ENCODE measurements at places on chromosomes 3 and 15.

GRCh38 chr3:29057326-29057725 is 223.5 kb upstream of the RBMS3 start:
- no peak for DNase-seq

DNA sequence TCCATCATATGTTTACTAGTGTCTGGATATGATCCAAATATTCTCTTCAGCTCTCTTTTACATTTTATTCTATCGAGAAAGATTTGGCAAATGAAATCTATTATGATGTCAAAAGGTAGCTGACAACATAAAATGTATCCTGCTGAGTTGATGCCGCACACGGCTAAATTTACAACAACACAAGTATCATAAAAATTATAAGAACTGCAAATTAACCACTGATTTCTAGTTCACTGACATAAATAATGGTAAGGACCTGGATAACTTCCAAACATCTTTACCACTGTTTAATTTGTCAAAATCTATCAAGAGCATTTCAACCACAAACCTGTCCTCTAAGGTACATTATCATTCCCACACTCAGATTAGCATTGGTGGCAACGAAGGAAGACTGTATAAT is 244.5 kb downstream of the FOXP1 start:
- no peak for DNase-seq

GRCh38 chr3:117527346-117527745 is 817.8 kb downstream of the TUSC7 start:
- DNase-seq, result no peak

DNA sequence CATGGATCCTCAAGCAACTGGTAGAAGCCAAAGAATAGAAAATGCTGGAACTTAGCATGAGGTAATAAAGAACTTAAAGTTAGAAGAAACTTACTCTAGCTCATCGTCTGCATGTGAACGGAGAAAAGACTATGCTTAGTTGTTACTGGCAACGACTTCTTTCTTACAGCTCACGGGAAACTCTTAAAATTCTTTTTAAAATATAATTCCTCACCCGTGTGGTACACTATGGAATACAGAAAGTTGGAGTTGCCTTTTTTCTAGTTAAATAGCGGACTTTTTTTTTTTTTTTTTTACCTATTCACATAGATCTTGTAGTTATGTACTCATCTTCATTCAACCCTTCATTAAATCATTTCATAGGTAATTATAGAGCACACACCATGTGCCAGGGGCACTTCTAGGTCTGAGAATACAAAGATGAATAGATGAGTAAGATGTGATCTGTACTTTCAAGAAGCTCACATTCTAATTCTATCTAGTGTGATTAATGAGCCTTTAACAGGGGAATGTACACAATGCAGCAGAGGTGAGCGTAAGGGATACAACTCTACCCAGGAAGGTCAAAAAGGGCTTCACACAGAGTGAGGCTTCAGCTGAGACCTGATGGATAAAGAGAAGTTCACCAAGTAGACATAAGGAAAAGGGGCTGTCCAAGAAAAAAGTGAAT is 18.4 kb upstream of the KCNMB2 start:
- DNase-seq, result no peak

GRCh38 chr3:69462826-69463100 is 76.9 kb upstream of the FRMD4B start:
- DNase-seq, result no peak

- DNase-seq, result no peak
Observed at GRCh38 chr3:3802046-3802445, 2.8 kb downstream of the LRRN1 start.

GRCh38 chr3:27633224-27633545 is 88.9 kb downstream of the EOMES start:
- DNase-seq, result no peak

- no peak for DNase-seq
Observed at GRCh38 chr3:11221818-11222415, 50.3 kb upstream of the ATG7 start.

- DNase-seq, result no peak
Observed at GRCh38 chr3:4063916-4064574, 239.1 kb upstream of the SETMAR start.

- no peak for DNase-seq
Observed at GRCh38 chr3:181497358-181497757, 214.4 kb upstream of the SOX2 start.

DNA sequence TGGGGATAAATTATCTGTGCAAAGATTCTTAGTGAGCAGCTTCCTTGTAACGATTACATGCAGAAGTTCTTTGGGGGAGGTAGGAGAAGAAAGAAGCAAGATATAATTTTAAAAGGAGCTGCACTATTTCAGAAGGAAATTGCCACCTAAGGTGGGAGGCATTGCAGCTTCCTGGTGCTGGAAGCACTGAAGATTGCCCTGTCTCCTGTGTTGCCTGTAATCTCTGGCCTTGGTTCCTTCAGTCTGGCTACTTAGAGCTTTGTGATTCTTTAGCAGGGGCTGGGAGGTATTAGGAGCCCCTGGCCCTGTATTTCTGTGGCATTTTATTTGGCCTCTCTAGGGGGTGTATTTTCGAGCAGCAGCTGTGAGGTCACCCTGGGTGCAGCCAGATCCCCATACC is 35.5 kb downstream of the CACNA2D3 start:
- DNase-seq, result no peak

DNA sequence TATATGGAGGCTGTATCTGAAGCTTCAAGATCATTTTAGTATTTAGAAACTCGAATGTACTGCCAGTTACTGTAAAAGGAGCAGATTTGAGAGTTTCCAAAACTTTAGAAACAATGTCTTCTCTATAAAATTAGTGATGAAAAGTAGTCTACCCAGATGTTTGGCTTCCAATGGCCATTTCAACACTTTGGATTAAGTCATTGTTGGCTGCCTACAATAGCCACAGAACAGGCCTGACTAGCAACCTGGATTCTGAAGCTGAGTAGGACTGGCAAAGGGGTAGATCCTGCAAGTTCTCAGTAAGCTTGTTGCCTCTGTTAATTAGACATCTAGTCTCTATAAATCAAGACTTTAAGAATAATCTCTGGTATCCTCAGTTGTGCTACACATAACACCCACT is 239.0 kb upstream of the KCNMB2 start:
- no peak for DNase-seq

DNA sequence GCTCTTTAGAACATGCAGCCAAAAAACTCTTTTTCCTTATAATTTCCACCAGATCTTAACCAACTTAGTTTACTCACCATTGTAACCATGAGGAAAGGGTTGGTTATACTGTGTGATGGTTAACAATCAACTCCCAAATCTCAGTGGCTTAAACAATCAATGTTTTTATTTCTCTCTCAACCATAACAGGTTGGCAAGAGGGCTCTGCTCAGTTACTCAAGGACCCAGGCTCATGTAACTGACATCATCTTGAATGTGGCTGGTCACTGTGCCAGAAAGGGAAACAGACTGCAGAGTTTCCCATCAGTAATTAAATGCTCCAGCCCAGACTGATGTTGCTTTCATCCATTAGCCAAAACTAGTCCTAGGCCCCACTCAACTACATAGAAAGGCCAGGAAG is 69.0 kb downstream of the ANKRD28 start:
- no peak for DNase-seq

- DNase-seq, result no peak
Observed at GRCh38 chr3:168671091-168671490, 575.4 kb upstream of the GOLIM4 start.

- DNase-seq, result no peak
Observed at GRCh38 chr3:108511490-108511889, 1.1 kb upstream of the MYH15 start.

- DNase-seq, result no peak
Observed at GRCh38 chr3:128787256-128788253, 61.6 kb downstream of the RAB7A start.

GRCh38 chr3:153260681-153261080 is 98.7 kb downstream of the RAP2B start:
- DNase-seq, result no peak

- DNase-seq, result no peak
Observed at GRCh38 chr3:183123891-183124290, 24.6 kb upstream of the MCCC1 start.

- no peak for DNase-seq
Observed at GRCh38 chr3:132342183-132342582, 25.0 kb downstream of the ACP3 start.

DNA sequence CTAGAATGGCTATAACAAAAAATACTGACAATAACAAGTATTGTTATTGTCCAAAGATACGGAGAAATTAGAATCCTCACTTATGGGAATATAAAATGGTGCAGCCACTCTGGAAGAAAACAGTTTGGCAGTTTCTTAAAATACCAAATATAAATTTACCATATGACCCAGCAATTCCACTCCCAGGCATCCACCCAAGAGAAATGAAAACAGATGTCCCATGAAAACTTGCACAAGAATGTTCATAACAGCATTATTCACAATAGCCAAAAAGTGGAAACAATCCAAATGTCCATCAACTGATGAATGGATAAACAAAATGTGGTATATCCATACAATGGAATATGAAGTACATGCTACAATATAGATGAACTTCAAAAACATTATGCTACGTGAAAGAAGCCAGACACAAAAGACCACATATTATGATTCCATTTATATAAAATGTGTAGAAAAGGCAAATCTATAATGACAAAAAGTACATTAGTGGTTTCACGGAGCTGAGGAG is 9.4 kb downstream of the AAGAB start:
- DNase-seq, result no peak

GRCh38 chr3:191296041-191296541 is 33.1 kb upstream of the CCDC50 start:
- no peak for DNase-seq

DNA sequence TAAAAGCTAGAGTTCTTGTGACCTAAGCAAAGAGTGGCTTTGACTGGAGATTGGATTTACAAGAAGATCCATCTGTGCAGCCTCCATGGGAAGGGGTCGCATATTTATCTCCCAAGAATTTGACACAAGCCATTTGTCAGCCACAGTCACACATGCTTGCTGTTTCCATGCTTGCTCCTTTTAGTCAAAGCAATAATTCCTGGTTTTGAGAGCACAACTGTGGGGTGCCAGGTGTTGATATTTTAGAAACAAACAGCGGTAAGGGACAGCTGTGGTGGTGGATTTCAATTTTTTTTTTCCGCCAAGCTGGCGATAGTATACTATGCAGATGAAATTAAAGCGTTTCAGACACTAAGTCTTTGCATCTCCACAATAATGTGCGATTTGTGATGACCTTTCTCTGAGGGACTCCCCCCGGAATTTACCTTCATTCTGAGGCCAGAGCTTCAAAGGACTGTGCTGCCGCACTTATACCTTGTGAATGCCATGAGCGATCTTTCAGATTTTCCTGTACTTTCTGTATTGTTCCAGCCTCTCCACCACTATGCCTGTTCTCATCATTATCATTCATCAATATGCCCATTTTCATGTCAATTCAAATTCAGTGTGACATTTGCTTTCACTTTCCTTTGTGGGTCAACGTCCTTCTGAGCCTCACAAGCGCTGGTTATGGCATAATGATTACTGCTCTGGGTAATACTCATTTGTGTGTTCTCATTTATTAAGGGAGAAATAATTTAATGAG is 108.2 kb upstream of the KBTBD8 start:
- DNase-seq, result no peak

DNA sequence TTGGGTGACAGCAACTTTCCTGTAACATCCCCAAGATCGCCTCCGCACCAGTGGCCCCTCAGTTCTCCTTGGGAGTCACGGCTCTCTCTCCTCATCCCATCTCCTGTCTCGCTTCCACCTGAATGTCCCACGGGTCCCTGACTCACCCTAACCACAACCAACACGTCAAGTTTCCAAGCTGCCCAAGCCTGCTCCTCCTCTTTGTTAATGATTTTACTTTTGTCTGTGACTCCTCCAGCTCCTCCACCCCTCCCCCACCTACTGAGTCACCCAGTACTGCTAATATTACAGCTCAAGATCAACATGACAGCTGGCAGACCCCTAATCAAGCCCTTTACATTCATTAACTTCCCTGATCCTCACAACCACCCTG is 39.3 kb downstream of the BDH1 start:
- DNase-seq, result peak; percentile 38

- no peak for DNase-seq
Observed at GRCh38 chr3:42491881-42492507, 10.4 kb upstream of the VIPR1 start.

DNA sequence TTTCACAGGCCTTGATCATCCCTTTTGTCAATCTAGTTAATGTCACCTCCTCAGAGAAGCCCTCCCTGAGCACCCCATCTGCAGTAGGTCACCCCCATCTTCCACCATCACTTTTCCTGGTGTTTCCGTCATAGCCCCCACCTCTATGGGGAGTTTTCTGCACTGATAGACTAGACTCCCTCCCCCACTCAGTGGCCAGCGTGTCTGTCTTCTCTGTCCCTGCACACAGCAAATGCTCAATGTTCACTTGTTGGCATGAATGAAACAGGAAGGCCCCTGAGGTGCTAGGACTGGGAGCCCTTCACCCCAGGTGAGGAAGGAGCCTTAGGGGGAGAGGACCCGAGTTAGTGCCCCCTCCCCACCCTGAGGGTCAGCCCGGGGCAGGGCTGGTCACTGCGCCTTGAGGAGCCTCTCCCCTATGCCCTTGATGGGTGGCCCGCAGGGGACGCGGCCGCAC is 15.8 kb upstream of the FANCD2 start:
- DNase-seq, result no peak

GRCh38 chr15:33737687-33738601 is 230.4 kb upstream of the CHRM5 start:
- no peak for DNase-seq

- no peak for DNase-seq
Observed at GRCh38 chr3:134464689-134465365, 21.0 kb downstream of the ANAPC13 start.

DNA sequence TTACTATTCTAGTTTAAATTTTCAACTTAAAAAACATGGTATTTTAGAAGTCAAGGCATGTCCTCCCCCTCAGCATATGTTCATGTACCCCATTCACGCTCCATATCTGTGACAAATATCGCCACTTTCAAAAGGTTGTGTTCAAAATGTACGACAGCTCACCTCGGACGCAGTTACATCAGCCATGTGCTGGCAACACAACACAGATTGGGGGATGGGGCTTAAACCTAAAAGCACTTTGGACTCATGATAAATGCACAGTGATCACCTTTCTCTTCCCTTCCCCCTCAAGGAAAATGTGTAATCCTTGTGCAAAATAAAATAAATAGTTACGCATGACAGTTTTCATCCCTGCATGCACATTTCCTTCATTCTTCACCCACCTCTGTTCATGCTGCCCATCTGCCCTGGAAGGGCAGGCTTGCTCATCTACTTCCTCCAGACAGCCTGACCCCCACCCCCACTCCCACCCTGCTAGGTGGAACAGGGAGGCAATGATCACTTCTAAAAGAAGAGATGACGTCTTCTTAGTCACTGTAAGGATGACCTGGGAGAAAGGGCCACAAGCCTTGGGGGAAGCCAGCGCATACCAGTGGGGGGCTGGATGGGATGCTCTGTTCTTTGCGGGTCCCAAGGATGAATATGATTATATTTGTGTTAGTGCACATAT is 271.4 kb upstream of the SEMA6D start:
- no peak for DNase-seq

DNA sequence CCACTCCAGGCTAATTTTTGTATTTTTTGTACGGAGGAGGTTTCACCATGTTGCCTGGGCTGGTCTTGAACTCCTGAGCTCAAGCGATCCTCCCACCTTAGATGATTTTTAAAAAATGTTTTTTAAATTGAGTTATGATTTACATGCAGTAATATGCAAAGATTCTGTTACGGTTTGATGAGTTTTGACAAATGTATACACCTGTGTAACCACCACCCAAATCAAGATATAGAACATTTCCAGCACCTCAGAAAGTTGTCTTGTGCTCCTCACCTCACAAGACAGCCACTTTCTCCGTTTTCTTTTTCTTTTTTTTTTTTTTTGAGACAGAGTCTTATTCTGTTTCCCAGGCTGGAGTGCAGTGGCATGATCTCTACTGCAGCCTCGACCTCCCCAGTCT is 4.8 kb downstream of the SLC6A6 start:
- DNase-seq, result no peak

- DNase-seq, result no peak
Observed at GRCh38 chr15:75597667-75598341, 18.7 kb upstream of the PTPN9 start.

Data from activated T-cell treated with anti-CD3 and anti-CD28 coated beads for 48 hours (primary cell).